ENCODE measurements at places on chromosomes 5 and 9. TPM values are rescaled to one million over a fixed set of nuclear protein-coding genes. Genes with fewer than 3 reads are reported as not detected.

- DNase-seq = no peak
Observed at GRCh38 chr5:147452165-147452811, 57.6 kb downstream of the DPYSL3 start.

- no peak for DNase-seq
Observed at GRCh38 chr9:123407217-123407851, 51.3 kb downstream of the CRB2 start.

DNA sequence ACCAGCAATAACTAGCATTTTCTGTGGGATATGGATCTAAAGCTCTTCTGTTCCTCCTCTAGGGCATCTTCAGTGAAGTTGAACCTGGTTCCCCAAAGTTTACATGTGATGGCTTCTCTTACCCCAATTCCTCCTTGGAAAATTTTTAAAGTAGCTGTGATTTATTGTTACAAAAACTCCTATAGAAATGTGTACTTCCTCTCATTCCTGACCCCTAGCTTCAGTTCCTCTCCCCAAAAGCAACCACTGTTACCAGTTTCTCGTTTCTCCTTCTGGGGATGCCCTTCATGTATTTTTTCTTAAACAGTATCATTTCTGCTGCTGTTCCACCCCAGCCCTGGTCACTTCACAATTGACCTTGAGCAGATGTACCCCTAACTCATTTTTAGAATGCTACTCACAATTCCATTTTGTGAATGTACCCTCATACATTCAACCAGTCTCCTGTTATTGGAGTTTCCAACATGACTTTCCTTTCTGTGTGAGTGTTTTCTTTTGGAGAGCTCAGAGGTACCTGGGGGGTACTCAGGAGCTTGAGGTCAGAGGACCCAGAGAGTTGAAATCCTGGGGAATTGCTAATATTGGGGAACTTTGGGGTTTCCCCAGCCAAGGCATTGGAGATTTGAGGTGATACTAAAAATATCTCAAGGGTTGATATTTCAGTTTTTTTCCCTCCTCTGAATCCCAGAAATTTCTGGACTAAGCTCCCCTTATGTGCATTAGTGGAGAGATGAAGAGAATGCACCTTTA lies 18.6 kb upstream of the GLRX start:
- no peak for DNase-seq

The IRX4 gene
- total RNA-seq = 0.18 TPM

GRCh38 chr9:29945012-29945411 lies 2371.7 kb upstream of the C9orf72 start:
- no peak for DNase-seq

The FAM151B gene
- total RNA-seq = 2.8 TPM

DNA sequence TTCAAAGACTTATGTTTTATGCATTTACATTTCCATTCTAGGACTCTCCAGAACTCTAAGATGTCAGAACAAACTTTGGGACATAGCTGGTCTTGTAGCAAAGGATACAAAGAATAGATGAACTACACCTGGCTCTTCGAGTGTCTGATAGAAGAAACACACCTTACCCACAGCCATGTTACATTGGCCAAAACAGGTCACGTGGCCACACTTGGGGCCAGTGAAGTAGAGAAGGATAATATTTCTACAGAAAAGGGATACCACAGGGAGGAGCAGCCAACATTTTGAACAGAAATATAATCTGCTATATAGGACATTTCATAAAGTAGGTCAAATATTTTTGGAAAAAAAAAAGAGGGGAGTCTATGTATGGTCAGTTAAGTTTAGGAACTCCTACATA lies 22.7 kb upstream of the LIFR start:
- no peak for DNase-seq

The PCDHB6 gene
- 1.9 TPM for total RNA-seq

Measured in Panc1 (cell line).